Left ventricle myocardium superior (tissue), 1 donor: ENCODE measurements at places on chromosomes 1 and 21. TPM values are rescaled to one million over a fixed set of nuclear protein-coding genes. Genes with fewer than 3 reads are reported as not detected.

The ZNF593OS gene
- not detected for total RNA-seq

The RGSL1 gene
- not detected for total RNA-seq

GRCh38 chr1:11204396-11205190 is 15.4 kb downstream of the ANGPTL7 start:
- no peak for DNase-seq

- no peak for DNase-seq
Measured at GRCh38 chr1:28136922-28137613, 39.4 kb downstream of the PTAFR start.

DNA sequence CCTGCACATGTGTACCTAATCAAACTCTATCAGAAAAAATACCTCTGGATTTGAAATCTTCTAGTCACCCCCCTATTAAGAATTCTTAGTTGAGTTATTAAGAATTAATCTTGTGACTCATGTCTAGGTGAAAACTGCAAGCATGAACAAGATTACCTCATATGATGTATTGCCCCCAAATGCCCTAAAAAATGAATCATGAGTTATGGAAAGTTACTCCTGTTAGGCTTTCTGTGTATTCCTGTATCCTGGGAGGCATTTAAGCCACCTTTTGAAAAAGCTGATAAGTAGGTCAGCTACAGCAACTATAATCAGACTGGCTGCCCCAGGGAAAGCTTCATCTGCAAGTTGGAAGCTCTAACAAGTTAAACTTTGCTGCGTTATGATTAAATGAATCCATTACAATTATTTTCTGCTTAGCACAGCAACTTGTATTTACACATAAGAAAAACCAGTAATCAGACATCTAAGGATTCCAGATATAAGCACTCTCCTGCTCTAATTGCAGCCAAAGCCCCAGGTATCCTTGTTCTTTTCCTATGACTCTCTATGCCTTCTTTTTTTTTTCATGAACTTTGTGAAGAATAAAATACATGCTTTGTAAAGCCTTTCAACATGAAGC is 147.7 kb downstream of the NTPCR start:
- no peak for DNase-seq

DNA sequence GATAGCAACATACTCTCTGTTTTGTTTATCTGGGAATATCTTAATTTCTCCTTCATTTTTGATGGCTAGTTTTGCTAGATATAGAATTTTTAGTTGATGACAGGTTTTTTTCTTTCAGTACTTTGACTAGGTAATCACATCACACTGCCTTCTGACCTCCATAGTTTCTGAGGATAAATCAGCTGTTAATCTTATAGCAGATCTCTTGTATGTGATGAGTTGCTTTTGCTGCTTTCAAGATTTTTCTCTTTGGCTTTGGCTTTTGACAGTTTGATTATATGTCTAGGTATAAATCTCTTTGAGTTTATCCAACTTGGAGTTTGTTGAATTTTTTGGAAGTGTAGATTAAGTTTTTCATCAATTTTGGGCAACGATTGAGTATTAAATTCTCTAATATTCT is 142.6 kb downstream of the ZNF644 start:
- no peak for DNase-seq

- no peak for DNase-seq
Measured at GRCh38 chr1:15595809-15596617, 11.2 kb upstream of the AGMAT start.

GRCh38 chr1:204996981-204997380 is 46.0 kb upstream of the CNTN2 start:
- no peak for DNase-seq

GRCh38 chr1:47187231-47187925 is 2.5 kb downstream of the PDZK1IP1 start:
- no peak for DNase-seq

DNA sequence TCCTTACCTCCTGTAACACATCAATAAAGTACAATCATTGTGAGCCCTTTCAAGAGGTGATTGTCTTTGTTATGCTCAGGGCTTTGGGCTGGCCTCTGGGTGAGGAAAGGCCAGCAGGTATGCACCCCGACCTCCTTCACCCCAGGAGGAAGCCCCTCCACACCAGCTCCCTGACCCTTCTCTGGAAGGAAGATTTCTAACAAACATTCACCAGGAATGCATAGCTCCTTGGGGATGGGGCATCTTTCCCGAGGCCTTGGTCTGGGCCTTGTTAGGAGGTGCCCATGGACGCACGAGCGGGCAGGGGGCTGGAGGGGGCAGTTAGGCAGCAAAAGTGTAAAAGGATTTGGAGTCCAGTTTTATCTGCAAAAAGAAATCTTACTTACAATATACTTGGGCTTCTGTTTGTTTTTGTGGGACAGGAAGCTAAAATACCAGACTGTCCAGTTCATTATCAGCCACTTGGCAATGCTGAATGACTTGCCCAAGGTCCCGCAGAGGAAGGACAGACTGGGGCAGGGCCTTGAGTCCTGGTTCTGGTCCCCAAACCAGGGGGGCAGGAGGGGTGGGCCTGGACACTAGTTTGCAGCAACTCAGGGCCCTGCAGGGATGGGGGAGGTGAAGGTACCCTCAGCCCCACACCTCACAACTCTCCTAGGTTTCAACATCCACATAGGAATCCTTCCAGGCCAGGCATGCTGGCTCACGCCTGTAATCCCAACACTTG is 10.1 kb downstream of the ZC3H12A start:
- DNase-seq: no peak

- no peak for DNase-seq
Measured at GRCh38 chr1:201212056-201212455, 21.4 kb downstream of the IGFN1 start.
